NCI-H146 (cell line): ENCODE measurements at places on chromosomes 6 and 20.

DNA sequence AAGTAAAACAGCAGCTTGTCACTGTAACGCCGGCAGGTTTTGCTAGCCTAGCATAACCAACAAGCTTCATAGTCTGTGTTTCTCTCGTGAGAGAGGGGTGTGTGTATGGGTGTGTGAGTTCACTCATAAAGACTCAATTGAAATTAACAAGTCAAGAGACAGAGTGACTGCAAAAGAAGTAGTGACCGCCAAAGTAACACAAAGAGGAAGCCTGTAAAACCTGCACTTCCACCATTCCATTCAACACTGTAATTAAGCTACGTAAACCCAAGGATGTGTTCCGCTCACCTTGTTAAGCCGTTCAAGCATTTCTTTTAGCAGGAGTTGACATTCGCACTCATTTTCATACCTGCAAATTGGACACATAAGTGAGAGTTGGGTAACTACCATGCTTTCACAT, 6.6 kb downstream of the BFSP1 start:
- no peak for DNase-seq

DNA sequence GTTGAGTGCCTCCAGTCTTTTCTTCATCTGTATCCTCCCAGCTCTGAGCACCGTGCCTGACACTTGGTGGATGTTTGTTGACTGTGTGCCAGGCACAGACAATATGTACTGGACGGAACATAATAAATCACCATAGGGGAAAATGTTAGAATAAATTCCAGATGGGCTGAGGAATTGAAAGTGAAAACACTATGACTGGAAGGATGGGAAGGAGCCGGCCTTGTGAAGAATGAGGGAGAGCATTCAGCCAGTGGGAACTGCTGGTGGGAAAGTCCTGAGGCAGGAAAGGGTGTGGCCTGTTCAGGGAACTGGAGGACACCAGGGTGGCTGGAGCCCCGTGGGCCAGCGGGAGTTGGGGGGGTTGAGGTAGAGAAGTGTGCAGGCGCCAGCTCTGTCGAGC, 75.4 kb downstream of the MTHFD1L start:
- no peak for DNase-seq

DNA sequence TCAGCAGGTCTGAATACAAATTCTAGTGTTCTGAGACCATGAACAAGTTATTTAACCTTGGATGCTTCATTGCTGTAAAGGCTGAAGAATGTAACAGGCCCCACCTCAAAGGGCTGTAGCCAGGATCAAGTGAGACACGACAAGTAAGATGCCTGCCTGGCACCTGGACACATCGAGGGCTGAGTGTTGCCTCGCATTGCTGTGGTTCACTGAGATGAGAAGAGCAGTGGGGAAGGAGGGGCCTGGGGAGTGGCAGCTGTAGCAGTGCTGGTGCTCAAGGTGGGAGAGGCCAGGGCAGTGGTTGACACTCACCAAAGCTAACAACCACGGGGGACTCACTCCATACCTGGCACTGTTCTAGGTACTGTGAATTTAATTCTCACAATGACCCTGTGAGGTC, 187.8 kb downstream of the KIF16B start:
- no peak for DNase-seq

- DNase-seq, result no peak
Observed at GRCh38 chr6:127834136-127834535, 66.7 kb downstream of the THEMIS start.

DNA sequence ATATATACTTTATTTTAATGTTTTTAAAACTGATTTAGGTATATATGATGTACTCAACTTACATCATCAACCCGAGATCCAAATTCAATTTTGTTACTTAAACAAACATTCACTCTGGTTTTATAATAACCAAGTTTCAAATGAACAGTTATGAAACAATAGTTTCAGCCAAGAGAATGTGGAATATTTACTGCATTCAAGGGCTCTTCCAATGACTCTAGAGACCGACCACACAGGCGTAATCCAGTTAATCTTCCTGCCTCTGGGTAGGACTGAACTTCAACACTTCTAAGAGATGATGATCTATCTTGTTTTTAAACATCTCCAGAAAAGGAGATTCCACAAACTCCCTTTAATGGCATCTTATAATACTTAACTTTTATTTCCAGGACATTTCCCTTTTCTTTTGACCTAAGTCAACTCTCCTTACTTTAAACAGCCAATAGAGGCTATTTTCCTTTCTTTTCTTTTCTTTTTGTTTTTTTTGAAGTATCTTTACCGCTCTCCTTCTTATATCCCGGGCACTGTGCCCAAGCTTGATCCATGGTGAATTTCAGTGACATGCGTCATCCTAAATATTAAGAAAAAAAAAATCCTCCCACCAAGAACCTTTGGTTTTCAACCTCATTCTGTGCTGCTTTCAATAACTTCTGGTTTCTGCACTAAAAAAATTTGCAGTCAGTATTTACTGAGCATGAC, 110.1 kb downstream of the KIF13A start:
- DNase-seq, result no peak

- DNase-seq, result no peak
Observed at GRCh38 chr6:150987855-150988464, 122.5 kb downstream of the MTHFD1L start.

GRCh38 chr20:9615766-9616454, 101.5 kb downstream of the LAMP5 start:
- no peak for DNase-seq

- no peak for DNase-seq
Observed at GRCh38 chr6:149503276-149503675, 18.5 kb upstream of the ZC3H12D start.

GRCh38 chr6:167661552-167662044, 165.1 kb upstream of the AFDN start:
- no peak for DNase-seq

- DNase-seq, result no peak
Observed at GRCh38 chr6:138568997-138569396, 69.7 kb upstream of the NHSL1 start.

DNA sequence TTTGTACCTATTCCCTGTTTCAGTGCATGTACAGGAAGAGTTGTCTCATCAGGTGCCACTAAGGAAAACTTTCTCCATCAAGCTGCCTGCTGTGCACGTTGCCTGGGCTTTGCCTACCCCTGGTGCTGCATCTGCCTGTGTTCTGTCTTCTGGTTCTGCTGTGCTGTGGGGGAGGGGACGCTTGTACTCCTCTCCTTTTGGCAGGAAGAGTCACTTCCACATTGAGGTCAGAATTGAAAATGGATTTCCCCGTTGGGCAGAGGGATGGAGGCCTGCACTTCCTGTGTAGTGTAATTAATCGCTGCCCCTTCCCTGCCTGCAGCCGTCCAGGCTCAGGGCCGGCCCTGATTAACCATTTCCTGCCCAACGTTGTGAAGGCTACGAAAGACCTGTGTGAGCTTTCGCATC, 153.3 kb downstream of the SCML4 start:
- peak; percentile 34 for DNase-seq
